Activated naive CD8-positive, alpha-beta T cell treated with anti-CD3 and anti-CD28 coated beads, Interleukin-2, amount 10 ng/mL, durations not matched to agents 7 days and 5 days (primary cell): ENCODE measurements at places on chromosomes 7 and 10. TPM values are rescaled to one million over a fixed set of nuclear protein-coding genes. Genes with fewer than 3 reads are reported as not detected.
A peak's percentile ranks its signal among the peaks of the same experiment; 100 is the strongest.

GRCh38 chr10:122850705-122851640 lies 5.3 kb upstream of the CUZD1 start:
- H3K4me1 ChIP-seq: peaks cover 26% of the 10 kb centered on the region
- H3K27me3 ChIP-seq: no peaks in the 10 kb centered on the region
- DNase-seq: no peak
- H3K4me3 ChIP-seq: no peak overlapping the region
- H3K36me3 ChIP-seq: peaks cover 54% of the 10 kb centered on the region

DNA sequence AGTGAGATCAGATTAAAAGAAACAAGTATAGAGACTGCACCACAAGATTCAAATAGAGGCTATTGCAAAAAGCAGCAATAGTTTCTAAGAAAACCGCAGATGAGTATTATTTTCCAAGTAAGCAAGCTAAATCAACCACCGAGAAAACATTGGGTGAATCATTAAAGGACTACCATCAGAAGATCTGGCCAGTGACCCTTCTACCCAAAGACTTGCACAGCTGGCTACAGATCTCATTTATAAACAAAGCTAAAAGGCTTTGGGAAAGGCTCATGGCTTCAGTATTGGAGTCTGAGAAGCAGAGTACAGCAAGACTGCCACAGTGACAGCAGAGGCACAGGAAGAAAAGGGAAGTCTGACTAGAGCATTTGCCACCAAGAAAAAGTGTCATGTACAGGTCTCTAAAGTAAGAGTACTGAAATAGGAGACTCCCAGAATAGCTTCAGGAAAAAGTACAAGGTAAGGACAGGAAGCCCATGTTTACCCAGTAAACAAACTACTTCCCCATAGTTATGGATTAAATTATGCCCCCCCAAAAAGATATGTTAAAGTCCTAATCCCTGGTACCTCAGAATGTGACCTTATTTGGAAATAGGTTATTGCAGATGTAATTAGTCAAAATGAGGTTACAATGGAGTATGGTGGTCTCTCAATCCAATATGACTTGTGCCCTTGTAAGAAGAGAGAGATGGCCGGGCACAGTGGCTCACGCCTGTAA lies 19.0 kb downstream of the STEAP1 start:
- H3K4me1 ChIP-seq: no peaks in the 10 kb centered on the region
- no peak for DNase-seq
- no peak overlapping the region for H3K4me3 ChIP-seq
- H3K27me3 ChIP-seq: peaks cover 3% of the 10 kb centered on the region
- H3K36me3 ChIP-seq: peaks cover 2% of the 10 kb centered on the region
- no peak overlapping the region for H3K27ac ChIP-seq

DNA sequence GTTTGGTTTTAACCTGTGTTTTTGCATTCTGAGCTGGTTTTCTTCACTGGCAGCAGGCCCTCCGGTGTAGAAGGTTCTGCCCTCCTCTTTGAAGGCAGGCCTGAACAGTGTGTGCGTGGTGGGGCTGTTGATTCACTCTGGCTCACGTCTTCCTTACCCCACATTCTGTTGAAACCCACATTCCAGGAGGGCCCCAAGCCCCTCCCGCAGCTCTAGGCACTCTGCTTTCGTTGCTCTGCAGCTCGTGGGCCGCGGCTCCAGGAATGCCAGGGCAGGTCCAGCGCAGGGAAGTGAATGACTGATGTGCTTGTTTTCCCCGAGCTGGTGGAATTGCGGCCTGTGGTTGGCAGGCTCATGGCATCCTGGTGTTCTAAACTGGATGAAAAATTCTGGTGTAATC lies 49.0 kb downstream of the HTRA1 start:
- no peak overlapping the region for H3K4me3 ChIP-seq
- peaks cover 14% of the 10 kb centered on the region for H3K4me1 ChIP-seq
- peaks cover 4% of the 10 kb centered on the region for H3K27me3 ChIP-seq
- no peak overlapping the region for H3K27ac ChIP-seq
- no peak for DNase-seq

- no peaks in the 10 kb centered on the region for H3K27me3 ChIP-seq
- H3K36me3 ChIP-seq: peaks cover 60% of the 10 kb centered on the region
- no peak overlapping the region for H3K4me3 ChIP-seq
- H3K27ac ChIP-seq: no peak overlapping the region
These were observed 5.3 kb downstream of the ZNF273 start for GRCh38 chr7:64908358-64908757.

DNA sequence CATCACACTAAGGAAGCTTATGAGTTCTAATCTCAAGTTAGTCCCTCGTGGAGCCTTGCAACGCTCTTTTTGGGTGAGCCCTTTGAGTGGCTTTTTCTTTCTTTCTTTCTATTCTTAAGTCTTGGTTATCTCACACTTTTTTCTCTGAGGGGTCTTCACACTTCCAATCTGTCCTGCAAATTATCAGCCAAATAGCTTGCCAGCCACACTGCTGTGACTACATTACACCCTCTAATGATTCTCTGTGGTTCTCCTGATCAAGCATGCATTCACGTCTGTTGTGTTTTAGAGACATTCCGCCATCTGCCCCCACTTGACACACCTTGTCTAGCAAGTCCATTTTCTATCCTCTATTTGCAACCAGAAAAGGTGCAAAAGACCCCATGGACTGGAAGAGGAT lies 340.2 kb downstream of the THSD7A start:
- no peak overlapping the region for H3K27ac ChIP-seq
- no peak overlapping the region for H3K4me3 ChIP-seq
- H3K27me3 ChIP-seq: no peaks in the 10 kb centered on the region
- no peak for DNase-seq

DNA sequence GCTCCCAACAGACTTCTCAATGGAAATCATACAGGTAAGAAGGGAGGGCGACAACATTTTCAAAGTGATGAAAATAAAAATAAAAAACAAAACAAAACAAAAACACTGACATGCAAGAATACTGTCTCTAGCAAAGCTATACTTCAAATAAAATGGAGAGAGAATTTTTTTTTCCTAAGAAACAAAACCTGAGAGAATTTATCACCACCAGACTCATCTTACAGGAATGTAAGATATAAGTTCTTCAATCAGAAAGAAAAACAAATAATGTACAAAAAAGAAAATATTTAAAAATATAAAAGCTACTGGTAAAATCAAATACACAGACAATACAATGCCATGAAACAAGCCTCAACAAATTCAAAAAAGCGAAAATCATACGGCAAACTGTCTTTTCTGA lies 113.2 kb downstream of the NRBF2 start:
- no peaks in the 10 kb centered on the region for H3K27me3 ChIP-seq
- H3K4me3 ChIP-seq: no peak overlapping the region
- peak overlapping the region; percentile 12 for H3K27ac ChIP-seq
- DNase-seq: no peak
- H3K4me1 ChIP-seq: peaks cover 34% of the 10 kb centered on the region

The PTF1A gene
- total RNA-seq: not detected

The STX1A gene
- total RNA-seq: 8.0 TPM

The PGAM1 gene
- 298 TPM for total RNA-seq

The ZNF425 gene
- total RNA-seq: 1.0 TPM

The PLCE1 gene
- not detected for total RNA-seq
